Activated T-cell treated with anti-CD3 and anti-CD28 coated beads, Interleukin-2, amount 50 U/mL, for 4 hours (primary cell): ENCODE measurements at places on chromosomes 2 and 18.

DNA sequence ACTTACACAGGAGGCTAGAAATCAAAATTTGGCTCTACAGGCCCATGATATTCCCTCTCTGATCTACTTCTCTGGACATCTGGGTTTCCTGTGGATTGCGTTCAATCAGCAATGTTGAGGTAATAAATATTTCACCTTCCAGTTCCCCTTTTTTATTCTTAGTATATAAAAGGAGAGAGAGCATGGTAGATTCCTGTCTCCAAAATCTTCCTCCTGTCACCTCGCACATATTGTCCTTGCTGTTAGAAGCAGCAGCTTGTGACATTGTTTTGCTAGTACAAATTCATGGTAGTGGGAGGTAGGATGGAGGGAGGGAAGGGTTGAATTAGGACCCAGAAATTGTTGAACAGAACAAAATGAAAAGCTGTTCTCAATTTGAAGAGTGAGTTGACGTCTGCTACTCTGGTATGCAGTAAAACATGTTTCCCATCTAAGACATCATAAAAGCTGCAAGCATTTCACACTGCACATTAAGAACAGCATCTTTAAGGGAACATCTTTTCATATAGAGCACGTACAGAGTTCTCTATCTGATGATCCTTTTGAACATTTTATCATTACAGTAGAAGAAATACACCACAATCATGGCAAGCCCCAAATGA lies 156.4 kb downstream of the RDH14 start:
- no peak for DNase-seq

DNA sequence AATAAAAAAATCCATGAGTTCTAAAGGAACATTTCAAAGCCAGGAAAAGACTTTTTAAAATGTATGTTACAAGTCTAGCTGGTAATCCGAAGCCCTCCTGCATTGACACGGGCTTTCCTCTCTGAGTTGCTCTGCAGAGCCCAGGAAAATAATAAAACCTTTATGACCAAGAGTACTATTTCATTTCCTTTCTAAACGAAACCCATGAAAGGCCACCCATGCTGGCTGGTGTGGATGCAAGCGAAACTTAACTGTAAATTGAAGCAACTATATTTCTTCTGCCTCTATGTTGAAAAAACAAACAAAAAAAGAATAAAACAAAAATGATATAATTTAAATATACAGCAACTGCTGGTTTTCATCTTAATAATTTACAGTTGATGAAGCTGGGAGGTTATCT lies 41.3 kb upstream of the ZNF532 start:
- no peak for DNase-seq

DNA sequence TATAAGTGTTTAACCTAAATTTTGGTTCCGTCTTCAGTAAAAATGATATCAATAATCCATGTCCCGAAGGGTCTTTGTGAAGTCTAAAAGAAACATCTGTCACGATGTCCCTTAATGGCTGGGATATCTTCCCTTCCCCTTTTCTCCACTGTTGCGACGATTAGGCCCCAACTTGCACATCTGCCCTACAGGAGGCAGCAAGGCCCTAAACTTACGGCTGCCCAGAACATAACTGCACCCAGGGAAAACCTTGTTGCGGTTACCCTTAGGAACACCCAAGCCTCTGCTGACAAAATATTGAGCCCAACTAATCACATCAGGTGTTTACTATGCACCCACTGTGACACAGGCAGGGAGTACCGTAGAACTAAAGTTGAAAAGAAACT lies 1.3 kb upstream of the SMAD2 start:
- DNase-seq: no peak

GRCh38 chr2:104855221-104856085 lies 1.5 kb downstream of the POU3F3 start:
- no peak for DNase-seq

DNA sequence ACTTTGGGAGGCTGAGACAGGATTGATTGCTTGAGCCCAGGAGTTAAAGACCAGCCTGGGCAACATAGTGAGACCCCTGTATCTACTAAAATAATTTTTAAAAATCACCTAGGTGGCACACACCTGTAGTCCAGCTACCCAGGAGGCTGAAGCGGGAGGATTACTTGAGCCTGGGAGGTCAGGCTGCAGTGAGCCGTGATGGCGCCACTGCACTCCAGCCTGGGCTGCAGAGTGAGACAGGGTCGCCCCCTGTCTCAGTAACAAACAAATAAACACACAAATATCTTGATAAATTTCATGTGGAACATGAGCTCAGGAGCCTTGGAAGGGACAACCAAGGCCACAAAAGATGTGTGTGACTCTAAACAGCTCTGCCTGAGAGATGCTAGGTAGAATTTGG lies 11.7 kb upstream of the ANKRD53 start:
- no peak for DNase-seq

GRCh38 chr2:118442046-118442445 lies 353.8 kb downstream of the INSIG2 start:
- no peak for DNase-seq
